ENCODE measurements at places on chromosomes 1 and 21.

DNA sequence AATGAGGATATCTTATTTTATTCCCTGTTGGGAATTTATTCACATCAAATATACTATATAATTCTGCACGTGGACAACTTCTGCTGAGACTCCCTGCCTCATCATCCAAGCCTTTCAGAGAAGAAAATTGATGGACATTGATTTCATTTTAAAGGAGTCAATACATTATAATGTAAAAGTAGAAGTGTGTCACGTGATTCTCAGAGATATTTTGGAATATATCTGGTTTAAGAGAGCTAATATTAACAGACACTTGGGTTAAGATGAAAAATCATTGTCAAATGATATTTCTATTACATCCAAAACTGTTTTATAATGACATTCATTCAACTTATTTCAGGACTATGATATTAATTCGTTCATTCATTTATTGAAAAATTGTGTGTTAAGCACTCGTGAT lies 314.2 kb downstream of the ADGRL2 start:
- no peak for DNase-seq

DNA sequence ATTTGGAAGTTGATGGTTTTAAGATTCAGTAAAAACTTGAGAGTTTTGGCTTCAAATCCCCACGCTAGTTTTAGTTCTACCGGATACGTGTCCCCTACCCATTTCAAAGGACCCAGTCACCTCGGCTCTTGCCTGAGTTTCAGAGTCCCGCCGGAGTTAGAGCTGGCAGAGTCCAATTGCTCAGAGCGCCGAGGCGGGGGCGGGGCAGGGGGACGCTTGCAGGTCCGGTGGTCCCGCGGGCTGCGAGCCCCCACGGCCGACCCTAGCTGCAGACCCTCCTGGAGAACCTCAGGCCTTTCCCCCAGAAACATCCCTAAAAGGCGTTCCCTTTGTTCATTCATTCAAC lies 765 bp upstream of the VPS45 start:
- DNase-seq, result no peak

DNA sequence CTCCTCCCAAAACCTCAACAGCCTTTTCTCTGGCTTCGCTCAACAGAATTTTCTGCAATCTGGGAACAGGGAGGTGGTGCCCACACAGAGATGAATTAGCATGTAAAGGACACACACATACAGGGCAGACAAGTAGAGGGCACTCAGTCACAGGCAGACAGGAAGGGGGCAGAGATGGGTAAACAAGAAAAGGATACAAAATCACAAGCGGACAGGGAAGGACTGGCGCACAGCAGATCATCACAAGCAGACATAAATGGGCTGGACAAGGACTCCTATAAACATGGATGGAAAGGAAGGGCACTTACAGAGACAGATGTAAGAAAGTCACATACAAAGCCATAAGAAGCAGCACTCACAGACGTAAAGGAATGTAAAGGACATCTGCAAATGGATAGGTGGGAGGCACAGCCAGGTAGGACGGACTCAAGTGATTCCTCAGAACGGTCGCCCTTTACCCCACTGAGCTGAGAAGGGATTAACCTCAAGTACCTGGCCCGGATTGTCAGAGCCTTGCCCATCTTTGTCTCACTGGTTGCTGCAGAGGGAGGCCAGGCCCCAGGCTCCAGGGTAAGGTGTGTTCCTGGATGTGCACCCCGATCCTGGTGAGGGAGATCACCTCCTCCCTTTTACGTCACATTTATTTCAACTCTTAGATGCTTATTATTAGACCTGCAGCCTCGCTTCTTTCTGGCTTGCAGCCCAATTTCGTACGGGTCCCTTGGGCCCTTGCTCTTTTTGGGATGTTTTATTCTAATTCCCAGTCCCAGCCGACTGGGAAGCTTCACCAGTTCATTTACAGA lies 836 bp upstream of the PRCC start:
- DNase-seq, result no peak

GRCh38 chr21:46675595-46676280 lies 40.3 kb downstream of the PRMT2 start:
- no peak for DNase-seq

DNA sequence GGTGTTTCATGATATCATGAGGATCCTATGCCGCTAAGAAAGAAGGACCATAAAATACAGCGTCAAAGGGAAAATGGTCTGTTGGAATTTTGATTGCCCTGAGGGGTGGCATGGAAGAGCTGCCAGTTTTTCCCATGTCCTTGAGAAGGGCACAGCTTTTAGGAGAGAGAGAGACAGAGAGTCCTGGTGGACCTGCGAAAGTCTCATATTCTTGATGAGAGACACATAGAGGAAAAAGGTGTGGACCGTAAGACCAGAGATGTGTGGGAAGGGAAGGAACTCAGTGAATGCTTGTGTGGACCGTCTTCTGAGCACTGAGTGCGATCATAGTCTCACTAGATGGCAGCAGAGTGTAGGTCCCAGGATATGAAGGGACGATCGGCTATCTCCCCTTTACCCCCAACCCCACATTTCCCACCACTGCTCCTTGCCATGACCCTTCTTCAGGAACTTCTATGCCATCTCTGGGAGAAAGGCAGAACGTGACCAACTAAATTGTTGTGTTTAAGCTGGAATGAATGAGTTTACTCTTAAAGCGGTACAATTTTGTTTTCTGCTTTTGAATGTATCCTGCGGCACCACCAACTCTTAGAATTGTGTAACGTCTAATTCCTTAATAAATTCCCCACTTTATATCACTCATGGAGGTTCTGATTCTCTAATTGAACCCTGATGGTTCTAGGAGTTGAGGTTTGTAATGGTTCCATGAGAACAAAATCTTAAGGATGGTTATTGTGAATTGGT lies 117.7 kb downstream of the CTH start:
- peak; percentile 26 for DNase-seq

GRCh38 chr1:163201906-163202305 lies 810 bp downstream of the RGS5 start:
- DNase-seq, result no peak

DNA sequence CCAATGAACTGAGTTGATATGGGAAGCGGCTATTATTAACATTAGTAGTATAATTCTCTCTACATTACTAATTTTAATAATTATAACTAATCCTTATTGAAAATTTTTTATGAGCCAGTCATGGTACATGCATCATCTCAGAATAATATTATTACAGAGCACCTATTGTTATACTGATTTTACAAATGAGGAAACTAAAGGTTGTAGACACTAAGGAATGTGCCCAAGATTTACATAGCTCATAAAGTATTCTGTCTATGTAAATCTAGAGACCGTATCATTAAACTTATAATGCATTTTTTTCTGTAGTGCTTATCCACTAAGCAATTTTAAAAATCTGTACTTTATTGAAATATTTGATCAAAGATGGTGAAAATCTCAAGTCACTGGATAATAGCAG lies 825.9 kb downstream of the PLA2G4A start:
- DNase-seq, result no peak

- no peak for DNase-seq
Observed at GRCh38 chr21:45362748-45363145, 42.2 kb upstream of the COL18A1 start.

DNA sequence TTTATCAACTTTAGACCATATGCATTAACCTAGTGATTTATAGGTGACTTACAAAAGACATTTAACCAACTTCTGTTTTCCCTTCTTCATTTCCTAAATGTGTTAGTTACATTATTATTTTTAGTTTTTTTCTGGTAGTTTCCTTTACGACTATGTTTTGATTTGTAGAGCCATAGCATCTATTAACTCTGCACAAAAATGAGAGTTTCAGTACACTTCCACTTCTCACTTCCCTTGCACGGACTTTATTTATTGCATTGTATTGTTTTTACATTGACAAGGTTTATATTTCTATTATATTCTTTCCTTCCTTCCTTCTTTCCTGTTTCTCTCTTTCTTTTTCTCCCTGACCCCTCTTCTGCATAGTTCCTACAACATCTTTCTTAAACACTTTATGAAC lies 14.7 kb downstream of the PKN2 start:
- no peak for DNase-seq

GRCh38 chr1:36857754-36858153 lies 176.6 kb downstream of the GRIK3 start:
- DNase-seq, result no peak

GRCh38 chr1:71668065-71668464 lies 587.2 kb upstream of the ZRANB2 start:
- DNase-seq, result no peak

DNA sequence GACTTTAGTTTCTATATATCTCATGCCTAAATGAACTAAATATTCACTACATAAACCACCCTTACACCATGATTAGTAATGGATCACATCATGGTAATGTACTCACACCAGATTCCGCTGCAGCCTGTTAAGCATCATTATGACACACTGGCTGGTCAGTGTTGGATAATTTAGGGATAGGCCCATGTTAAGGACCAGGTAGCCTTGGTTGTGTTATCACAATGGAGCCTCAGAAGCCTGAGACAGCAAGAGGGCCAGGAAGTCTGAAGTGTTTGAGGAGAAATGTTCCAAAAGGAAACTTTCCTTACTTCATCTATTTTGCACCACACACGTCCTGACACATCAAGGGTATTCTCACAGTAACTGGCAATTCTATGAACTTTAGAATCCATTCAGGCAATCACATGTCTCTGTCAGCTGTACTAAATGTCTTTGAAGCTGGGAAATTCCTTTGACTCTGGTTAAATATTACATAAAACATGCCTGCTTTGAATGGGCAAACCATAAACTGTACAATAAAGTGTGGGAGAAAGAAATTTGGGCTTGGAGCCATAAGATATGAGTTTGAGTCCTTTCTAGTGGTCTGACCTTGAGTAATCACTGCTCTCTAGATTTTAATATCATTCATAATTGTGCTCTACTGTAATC lies 105.3 kb upstream of the DPT start:
- no peak for DNase-seq

DNA sequence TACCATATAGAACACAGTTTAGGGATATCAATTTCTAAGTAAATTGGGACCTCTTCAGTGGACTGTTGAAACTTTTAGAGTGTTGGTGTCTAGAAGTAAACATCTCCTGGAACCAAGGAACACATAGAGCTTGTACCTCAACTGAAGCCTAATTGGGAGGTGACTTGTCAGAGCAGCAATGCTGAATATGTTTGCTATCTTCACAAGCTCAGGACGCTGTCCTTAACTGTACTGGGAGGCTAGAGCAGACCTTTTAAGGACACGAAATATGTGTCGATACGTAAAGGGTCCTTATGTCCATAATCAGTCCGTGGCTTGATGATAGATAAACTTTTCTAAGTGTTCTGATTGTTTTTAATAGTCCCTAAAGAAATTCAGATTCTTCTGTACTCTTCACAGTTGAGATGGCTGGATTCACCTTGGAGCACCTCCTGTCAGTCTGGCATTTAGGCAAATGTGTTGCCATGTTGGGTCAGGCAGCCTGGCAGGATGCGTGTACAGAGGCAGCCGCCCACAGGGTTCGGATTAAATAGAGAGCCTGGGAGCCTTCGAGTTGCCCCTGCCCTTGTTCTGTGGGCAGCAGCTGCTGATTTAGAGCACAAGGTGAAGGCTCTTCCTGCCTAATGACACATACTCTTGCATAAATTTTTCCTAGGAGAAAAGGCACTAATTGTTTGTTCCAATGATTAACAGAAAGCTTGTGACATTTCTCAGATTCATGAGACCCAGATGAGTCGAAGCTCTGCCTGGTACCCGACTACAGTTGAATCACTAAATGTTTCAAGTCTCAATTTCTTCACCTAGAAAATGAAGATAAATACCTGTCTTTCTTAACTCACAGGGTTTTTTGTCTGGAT lies 3.6 kb downstream of the ACTN2 start:
- no peak for DNase-seq

- DNase-seq, result peak; percentile 10
Observed at GRCh38 chr1:154906621-154907081, 29.9 kb downstream of the PMVK start.

DNA sequence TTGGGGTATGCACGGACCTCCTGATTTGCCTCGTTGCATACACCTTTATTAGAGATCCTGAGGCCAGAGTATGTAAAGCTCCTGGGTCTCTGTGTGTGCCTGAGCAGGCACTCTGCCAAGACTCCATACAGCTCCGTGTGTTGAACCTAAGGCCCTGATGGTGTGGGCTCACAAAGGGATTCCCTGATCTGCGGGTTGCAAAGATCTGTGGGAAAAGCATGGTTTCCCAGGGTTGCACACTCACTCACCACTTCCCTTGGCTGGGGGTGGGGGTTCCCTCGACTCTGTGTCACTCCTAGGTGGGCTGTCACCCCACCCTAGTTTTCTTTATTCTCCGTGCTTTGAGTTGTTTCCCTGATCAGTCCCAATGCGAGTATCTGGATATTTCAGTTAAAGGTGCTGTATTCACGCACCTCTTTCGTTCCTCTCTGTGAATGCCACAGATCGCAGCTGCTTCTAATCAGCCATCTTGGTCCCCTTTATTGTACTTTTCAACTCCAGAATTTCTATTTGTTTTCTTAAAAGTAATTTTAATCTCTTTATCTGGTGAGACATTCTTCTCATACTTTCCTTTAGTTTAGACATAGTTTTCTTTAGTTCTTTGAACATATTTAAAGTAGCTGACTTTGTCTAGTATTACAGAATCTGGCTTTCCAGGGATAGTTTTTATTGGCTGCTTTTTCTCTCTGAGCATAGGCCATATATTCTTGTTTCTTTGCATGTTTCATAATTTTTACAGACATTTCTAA lies 39.0 kb upstream of the F3 start:
- no peak for DNase-seq

GRCh38 chr1:42914092-42914627 lies 44.5 kb downstream of the SLC2A1 start:
- DNase-seq, result no peak

GRCh38 chr1:152451254-152451653 lies 37.2 kb upstream of the CRNN start:
- no peak for DNase-seq

- no peak for DNase-seq
Observed at GRCh38 chr1:86429122-86429725, 5.3 kb downstream of the CLCA2 start.

DNA sequence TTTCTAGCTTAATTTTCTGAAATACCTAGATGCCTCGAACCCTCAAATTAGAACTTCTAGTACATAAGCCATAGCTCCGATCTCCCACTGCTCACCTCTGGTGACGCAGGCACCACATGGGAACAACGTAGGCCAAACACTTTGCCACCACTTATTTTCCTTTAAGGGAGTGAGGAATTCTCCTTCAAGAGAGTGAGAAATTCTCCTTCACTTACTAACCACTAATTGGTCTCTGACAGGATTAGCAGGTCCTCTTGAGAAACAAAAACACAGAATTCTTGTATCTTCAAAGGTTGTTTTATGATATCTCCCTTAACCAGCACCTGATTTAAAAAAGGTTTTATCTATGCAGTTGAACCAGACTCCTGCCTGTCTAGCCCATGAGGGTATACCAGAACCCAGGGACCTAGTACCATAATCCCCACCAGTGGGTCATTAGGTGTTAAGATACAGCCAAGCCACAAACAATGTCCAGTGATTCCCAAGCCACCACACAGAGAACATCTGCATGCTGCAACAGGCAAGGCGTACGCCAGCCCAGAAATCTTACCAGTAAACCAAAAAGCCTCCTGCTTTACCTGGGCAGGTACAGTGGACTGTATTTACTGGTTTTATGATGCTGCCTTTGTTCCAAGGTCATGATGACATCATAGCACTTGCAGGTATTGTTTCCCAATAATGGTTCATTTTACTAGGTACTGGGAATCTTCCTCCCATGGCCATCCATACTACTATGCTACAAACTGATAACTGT lies 20.3 kb upstream of the CXADR start:
- DNase-seq, result no peak

Data from GDM1 (cell line).